ENCODE measurements at places on chromosomes 2 and 18. TPM values are rescaled to one million over a fixed set of nuclear protein-coding genes. Genes with fewer than 3 reads are reported as not detected.

Gene APOB
- not detected for total RNA-seq

Gene SEMA4F
- 5.5 TPM for total RNA-seq

Gene IDH1
- 162 TPM for total RNA-seq

Gene FOXD4L1
- total RNA-seq = not detected

Gene TTN
- under 0.01 TPM for total RNA-seq

Gene ERFE
- total RNA-seq = 4.2 TPM

Gene AOX1
- total RNA-seq = 36.7 TPM

Gene ASB18
- total RNA-seq = not detected

Gene UGT1A4
- total RNA-seq = not detected

Gene PFN4
- 0.17 TPM for total RNA-seq

Gene OTX1
- 0.17 TPM for total RNA-seq

Gene PRKAG3
- total RNA-seq = not detected

Gene USP40
- total RNA-seq = 15.5 TPM

Gene FTCDNL1
- 0.30 TPM for total RNA-seq

Gene SP5
- not detected for total RNA-seq

Gene ADAM23
- 5.5 TPM for total RNA-seq
